SW 1271 (cell line): ENCODE measurements at places on chromosomes 3 and 15.
A peak's percentile ranks its signal among the peaks of the same experiment; 100 is the strongest.

GRCh38 chr3:129605203-129605921 is 1.1 kb downstream of the PLXND1 start:
- no peak for DNase-seq

DNA sequence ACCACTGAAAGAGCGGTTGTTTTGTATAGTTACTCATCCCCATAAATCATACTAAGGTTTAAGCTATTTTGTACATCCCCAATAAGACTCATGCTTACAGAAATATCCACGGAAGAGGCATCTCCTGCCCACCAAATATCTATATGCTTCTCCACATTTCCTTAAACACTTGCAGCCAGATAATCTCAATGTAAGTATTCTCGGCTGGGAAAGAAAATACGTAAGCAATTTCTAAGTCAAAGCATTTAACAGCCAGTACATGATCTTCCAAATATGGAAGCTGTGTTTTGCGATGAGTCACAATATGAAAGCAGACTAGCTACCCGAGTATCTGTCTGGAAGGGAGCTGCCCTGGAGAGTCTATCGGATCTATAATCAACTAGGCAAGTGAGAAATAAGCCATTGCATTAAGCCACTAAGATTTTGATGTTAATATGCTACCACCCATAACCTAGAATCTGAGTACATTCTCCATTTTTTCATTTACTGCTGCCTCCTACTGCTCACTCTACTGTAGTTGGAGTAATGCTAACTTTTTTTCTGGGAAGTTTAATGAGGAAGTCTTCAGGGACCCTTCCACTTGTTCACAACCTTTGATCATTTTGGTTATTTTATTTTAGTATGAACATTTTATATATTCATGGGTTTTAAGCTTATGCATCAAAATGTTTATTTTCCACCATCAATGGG is 26.9 kb upstream of the ZMAT3 start:
- no peak for DNase-seq

DNA sequence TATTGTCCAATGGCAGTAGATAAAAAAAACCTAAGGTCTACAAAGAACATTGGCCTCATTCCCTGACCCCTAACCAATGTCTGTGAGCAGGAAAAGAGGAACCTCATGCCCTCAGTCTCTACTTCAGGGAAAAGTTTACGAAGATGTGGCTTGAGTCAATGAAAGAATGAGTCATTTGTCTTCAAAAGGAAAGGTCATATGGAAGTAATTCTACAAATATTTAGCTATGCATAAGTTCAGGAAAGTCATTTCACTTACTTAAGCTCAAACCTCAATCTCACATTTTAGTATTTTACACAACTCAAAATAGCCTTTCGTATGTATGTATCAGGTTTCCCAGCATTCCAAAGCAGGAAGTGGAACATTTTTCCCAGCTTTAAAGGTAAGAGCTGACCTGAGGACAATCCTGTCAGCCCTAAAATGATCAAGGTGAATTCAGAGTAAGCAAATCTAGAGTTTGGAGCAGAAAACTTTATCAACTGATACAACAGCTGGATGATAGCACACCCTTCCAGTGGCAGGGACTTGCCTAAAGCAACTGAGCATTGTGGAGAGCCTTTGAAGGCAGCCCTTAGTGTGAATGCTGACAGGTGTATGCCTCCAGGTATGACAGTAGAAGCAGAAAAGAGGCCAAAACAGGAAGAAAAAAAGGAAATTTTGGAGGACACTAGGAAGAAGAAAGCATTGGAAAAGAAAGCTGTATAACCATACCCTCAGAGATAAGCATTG is 53.9 kb upstream of the ACKR4 start:
- peak; percentile 23 for DNase-seq

GRCh38 chr3:178384321-178385230 is 151.7 kb upstream of the KCNMB2 start:
- DNase-seq: no peak

DNA sequence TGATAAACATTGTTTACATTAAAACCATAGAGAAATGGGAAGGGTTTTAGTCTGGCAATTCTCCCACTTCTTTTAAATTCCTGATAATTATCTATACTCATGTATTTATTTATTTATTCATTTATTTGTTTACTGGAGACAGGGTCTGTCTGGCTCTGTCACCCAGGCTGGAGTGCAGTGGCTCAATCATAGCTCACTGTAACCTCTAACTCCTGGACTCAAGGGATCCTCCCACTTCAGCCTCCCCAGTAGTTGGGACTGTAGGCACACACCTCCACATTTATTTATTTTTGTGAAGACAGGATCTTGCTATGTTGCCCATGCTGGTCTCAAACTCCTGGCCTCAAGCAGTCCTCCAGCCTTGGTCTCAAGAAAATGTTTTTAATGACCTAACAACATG is 2.5 kb upstream of the AEN start:
- DNase-seq: no peak

DNA sequence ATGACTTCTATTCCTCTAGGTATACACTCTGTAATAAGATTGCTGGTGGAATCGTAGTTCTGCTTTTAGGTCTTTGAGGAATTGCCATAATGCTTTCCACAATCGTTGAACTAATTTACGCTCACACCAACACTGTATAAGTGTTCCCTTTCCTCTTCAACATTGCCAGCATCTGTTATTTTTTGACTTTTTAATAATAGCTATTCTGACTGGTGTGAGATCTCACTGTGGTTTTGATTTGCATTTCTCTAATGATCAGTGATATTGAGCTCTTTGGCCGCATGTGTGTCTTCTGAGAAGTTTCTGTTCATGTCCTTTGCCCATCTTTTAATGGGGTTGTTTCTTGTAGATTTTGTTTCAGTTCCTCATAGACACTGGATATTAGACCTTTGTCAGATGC is 12.8 kb downstream of the NXPE3 start:
- no peak for DNase-seq

DNA sequence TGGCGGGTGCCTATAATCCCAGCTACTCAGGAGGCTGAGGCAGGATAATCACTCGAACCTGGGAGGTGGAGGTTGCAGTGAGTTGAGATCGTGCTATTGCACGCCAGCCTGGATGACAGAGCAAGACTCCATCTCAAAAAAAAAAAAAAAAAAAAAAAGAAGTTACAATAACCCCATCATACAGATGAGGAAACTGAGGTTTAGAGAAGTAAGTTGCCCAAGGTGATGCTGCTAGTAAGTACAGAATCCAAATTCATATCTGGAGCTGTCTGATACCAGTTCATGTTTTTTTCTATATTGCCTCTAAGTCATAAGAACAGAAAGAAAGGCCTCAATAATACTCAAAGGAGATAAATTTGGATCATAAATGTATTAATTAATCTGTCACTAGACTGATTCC is 40.6 kb downstream of the MCF2L2 start:
- no peak for DNase-seq

GRCh38 chr3:113148284-113148683 is 63.1 kb upstream of the BOC start:
- no peak for DNase-seq

GRCh38 chr15:58165661-58166060 is 27.5 kb downstream of the AQP9 start:
- DNase-seq: no peak

- DNase-seq: no peak
Observed at GRCh38 chr15:72229076-72229946, 1.7 kb downstream of the PKM start.

DNA sequence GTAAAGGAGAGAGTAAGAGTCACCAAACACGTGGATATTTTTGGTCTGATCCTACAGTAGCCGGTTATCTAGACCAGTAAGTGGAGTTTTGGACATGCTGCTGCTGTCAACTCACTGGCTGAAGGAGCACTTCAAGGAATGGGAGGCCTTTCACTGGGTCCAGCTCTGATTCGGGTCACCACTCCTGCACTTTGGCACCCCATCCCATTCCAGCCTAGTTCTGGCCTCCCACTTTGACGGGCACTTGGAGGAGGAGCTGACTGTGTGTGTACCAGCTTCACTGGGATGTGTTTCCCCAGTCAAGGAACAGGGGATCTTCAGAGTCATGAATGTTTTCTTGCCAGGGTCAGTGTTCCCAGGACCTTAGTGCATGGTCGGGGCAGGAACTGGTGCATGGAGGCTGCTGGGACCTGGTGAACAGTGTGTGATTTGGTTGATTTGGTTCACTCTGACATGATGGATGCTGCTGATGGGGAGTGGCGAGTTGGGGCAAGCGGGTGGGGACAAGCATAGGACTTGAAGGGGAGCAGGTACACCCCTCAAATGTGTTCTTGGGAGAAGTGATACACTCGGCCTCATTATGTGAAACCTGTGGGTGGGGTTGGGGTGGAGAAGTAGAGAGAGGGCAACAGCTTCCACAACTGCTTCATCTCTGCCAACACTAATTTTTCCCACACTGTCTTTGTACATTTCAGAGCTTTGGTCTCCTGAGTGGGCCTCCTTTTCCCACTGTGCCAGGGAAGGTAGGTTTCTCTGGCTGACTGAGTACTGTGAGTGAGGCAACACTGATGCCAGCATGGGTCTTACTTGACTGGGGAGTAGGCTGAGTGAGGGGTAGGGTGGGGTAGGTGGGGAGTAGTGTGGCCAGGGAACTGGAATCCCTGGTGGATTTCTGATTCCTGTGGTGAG is 64.0 kb downstream of the RGMA start:
- no peak for DNase-seq

DNA sequence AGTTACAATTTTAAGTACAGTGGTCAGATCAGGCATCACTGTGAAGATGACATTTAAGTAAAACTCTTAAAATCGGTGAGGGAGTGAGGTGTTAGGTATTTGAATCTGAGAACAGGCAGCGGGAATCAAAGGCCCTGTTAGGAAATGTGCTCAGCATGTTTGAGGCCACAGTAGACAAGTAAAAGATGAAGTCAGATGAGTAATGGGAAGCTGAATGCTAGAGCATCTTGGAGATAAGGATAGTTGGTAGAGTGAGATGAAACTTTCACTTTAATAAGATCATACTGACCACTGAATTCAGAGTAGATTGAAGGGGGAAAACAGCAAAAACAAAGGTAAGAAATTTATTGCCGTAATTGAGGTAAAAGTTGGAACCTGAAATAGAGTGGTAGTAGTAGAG is 61.6 kb downstream of the DCBLD2 start:
- DNase-seq: no peak

DNA sequence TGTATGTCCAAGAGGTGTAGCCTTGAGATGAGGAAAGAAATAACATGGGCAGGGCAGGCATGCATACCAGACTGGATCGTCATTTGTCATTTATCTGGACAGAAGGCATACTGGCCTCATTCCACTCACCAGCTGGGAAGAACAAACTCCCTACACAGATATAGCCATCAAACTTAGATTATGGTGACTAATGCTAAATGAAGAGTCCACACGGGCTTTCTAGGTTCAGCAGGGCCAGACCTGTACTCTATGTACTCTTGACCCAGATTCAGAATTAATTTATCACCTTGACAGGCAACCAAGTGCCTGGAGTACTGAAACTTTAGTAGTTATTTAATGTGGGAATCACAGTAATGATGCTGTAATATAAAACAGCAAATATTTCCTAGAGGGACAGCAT is 164.3 kb upstream of the IL12A start:
- DNase-seq: peak; percentile 52

DNA sequence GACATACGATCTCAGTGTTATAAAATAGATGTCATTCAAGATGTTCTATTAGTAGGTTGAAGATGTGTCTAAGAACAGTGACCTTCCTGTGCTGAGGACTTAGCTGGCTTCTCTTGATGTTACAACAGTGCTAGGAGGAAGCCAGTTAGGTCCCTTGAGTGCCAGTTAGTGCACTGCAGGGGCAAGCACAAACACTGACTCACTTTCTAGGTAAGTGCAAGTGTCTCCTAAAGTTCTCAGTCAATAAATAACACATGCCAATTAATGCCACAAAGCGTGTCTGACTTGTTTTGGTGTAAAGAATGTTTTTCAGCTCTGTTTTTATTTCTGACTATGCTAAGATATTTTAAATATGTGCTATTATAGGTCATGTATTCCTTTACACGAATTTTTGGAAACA is 211.8 kb downstream of the NAALADL2 start:
- DNase-seq: no peak

- DNase-seq: no peak
Observed at GRCh38 chr3:190064112-190064511, 56.6 kb downstream of the P3H2 start.

DNA sequence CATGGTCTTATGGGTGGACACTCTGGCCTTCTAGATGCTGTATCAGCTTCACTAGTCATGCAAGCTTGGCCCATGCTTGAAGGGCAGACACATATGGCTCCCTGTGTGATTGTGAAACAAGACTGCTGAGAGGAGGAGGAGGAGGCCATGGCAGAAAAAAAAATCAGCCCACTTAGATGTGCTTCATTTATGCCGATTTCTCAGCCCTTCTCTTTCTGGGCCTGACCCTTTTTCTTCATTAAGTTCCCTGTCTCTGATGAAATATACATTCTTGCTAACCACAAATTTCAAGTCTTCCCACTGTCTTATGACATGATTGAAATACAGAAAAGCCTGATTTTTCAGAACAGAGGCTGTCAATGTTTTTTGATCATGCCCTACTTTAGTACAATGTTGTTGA is 213.0 kb upstream of the FEZF2 start:
- no peak for DNase-seq

DNA sequence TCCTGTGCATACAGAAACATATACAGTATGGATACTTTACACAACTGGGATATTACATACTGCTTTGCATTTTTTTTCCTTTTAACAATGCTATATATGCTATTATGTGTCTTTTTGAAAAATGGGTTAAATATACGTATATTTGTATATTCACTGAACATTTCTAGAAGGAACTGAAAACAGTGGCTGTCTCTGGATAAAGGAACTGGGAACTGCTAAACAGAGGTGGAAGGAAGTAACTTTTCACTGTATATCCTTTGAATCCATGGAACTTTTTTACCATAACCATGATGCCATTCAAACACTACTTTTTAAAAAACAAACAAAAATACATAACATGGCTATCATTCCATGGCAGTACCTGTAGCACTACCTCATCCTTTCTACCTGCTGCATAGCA is 1.8 kb downstream of the MTFMT start:
- no peak for DNase-seq

GRCh38 chr3:58529516-58530353 is 7.3 kb downstream of the ACOX2 start:
- DNase-seq: no peak

GRCh38 chr3:5238545-5238944 is 51.0 kb downstream of the EDEM1 start:
- no peak for DNase-seq

DNA sequence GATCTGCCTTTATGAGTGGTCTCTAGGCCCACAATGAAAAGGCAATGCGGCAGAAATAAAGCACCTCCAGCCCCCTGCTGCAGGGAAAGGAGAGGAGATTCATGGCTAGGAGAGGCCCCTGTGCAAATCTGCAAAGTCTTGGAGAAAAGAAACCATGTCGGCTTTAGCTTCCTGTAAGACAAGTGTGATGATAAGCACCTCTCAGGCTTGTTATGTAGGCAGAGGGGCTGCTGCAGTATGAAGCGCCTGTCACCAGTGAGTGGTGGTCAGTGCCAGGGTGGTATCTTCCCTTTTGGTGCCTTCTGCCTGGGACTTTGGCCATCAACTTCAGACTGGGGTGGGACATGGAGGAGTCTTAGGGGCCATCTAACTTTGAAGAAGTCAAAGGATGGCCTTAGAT is 59.2 kb upstream of the ARHGEF3 start:
- no peak for DNase-seq

GRCh38 chr3:135007607-135008006 is 212.5 kb downstream of the EPHB1 start:
- no peak for DNase-seq

GRCh38 chr15:39801641-39802309 is 19.1 kb upstream of the FSIP1 start:
- DNase-seq: no peak

- no peak for DNase-seq
Observed at GRCh38 chr15:55977231-55977630, 16.2 kb downstream of the NEDD4 start.
